ENCODE measurements at places on chromosomes 5 and 9. TPM values are rescaled to one million over a fixed set of nuclear protein-coding genes. Genes with fewer than 3 reads are reported as not detected.

DNA sequence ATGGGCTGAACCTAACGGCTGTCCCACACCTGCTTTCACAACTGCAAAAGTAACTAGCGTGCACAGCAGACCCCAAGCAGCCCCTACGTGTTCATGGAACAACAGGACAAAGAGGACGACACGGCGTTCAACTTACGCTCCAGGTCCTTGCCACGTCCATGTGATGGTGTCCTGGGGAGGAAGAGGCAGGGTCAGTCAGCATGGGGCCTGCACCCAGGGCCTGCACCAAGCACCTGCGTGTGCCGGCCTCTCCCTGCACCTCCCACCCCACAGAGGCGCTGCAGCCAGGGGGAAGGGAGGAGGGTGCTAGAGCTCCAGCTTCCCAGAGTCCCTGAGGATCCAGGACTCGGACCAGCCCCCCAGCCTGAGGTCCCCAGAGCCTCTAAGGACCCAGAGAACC lies 35.6 kb upstream of the SLC6A3 start:
- DNase-seq = no peak

DNA sequence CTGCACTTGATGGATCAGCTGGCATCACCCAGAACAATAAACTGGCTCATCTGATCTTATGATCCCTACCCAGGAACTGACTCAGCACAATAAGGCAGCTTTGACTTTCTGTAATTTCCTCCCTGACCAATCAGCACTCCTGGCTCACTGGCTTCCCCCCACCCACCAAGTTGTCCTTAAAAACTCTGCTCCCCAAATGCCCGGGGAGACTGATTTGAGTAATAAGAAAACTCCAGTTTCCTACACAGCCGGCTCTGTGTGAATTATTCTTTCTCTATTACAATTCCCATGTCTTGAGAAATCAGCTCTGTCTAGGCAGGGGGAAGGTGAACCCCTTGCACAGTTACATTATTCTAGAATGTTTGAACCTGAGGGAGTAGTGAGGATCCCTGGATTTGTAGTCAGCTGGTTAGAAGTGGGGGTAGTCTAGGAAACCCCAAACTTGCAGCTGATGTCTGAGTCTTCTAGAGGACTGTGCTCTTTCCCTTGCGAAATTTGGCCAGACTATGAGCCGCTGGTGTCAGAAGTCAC lies 111.7 kb upstream of the NEK6 start:
- peak; percentile 10 for DNase-seq

Gene SLC28A3
- total RNA-seq = 0.43 TPM

DNA sequence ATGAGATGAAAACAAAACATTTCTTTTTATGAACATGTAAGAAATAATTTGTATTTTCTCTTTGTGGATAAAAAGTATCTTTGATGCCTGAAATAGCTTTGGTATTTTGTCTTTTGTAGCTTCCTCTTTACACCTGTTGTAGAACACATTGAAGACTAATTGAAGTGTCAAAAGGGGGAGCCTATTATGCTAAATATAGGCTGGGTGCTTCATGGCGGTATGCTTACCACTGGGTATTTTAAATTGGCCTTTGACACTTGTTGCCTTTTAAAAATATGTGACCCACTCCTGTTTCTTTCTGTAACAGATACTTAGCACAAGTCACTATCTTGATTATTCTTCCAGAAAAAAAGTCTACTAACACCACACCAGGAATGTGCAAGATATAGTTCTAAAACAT lies 226.4 kb downstream of the KIAA0825 start:
- DNase-seq = no peak

DNA sequence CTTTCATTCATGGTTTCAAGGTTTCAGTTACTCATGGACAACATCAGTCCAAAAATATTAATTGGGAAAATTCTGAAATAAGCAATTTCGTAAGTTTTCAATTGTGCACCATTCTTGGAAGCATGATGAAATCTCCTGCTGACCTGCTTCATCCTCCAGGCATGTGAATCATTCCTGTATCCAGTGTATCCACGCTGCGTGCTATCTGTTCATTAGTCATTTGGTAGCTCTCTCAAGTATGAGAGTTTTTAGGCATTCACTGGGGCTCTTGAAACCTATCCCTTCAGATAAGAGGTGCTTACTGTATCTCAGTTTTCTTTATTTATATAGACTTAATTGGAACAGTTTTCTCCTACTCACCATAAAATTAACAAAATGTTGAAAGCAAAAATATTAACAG lies 293.0 kb downstream of the CDH12 start:
- peak; percentile 44 for DNase-seq

DNA sequence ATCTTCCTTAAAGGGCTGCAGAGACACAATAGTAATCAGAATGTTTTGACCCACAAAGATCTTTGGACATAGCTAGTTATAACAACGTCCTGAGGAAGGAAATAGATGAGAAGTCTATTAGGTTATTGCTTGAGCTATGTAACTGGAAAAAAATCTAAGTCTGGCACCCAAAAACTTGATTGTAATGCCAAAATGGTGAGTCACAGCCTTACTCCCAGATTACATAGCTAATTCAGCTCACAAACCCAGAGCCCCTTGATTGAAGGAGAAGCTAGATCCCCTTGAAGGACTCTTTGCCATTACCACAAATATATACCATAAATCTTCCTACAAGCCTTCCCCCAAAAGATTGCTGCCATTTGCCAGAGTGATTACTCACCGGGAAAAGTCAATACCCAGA lies 341.8 kb upstream of the KIF2A start:
- DNase-seq = peak; percentile 43

Gene CDH6
- 3.9 TPM for total RNA-seq

- peak; percentile 70 for DNase-seq
These were observed 66.6 kb upstream of the GARNL3 start for GRCh38 chr9:127197861-127198430.

Gene SPATA31A5
- total RNA-seq = not detected

GRCh38 chr5:56279979-56280378 lies 46.8 kb upstream of the ANKRD55 start:
- no peak for DNase-seq

Gene PDCD1LG2
- total RNA-seq = 59.6 TPM

Gene BARHL1
- total RNA-seq = not detected

DNA sequence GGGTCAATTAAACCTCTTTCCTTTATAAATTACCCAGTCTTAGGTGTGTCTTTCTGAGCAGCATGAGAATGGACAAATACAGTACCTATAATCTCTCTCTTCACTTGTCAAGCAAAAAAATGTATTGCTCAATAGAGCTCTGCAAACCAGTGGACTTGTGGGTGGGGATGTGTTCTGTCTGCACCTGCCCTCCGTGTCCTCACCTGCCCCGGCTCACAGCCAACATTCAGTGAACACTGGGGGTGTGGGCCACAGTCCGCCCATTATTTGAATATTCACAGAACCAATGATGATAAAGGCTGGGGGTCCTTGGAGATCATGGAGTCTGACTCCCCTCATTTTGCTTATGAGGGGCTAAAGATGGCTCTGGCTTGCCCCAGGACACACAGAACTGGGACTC lies 36.9 kb upstream of the MED27 start:
- DNase-seq = no peak

Gene ABO
- total RNA-seq = not detected

Gene VAV2
- total RNA-seq = 13.4 TPM

DNA sequence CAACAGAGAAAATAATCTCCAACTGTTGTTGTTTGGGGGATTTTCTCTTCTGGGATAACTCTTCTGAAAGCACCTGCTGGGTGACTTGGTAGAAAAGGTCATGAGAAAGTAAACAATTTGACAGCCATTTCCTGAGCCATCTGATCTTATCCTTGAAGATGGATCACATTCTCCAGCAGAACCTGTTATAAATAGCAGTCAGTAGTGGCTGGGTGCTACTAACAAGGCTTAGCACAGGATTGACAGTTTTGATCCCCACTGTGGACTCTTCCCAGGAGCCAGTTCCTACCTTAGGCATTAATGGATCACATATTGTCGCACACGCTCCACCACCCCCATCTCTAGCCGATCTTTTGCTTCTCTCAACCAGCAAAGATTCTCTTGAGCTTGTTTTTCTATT lies 220.2 kb downstream of the PLK2 start:
- DNase-seq = no peak

Gene FOXD4L5
- under 0.01 TPM for total RNA-seq

- peak; percentile 16 for DNase-seq
These were observed 108.6 kb upstream of the RAD23B start for GRCh38 chr9:107174441-107174840.

GRCh38 chr5:153974813-153975163 lies 63.9 kb downstream of the FAM114A2 start:
- no peak for DNase-seq

DNA sequence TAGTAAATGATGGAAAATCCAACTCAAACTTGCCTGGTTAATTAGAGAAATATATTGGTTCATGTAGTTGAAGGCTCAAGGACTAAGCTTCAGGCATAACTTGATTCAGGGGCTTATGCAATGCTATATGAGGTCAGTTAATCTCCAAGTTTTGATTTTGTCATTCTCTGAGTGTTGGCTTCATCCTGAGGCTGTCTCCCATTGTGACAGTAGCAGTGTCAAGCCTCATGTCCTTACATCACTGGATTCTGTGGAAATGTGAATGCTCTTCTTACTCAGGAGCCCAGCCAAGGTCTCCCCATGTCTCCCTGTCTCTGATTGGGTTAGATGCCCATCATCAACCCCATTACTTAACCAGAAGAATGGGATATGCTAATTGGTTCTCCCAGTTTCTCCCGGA lies 44.4 kb upstream of the SNX2 start:
- DNase-seq = no peak

All from fibroblast of villous mesenchyme (primary cell).